Activated T-cell treated with anti-CD3 and anti-CD28 coated beads for 1 hour (primary cell): ENCODE measurements at places on chromosomes 13 and 19.

DNA sequence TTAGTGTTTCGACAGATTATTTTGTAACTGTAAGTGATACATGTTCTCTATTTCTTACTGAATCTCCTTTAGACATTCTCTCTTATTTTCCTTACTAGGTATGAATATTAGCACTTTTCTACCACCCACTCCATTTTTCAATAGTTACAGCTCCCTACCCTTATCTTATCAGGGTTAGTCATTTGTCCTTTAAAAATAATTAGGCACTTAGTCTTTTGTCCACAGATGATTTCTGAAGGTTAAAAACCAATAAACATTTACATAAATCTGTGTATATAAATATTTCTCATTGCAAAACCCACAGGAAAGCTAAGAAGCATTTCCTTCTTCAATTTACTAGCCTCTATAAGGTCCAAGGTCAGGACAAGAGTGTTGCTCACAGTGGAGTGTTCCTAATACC is 624.1 kb upstream of the MIR17HG start:
- no peak for DNase-seq

GRCh38 chr19:32566246-32566830 is 14.7 kb upstream of the PDCD5 start:
- no peak for DNase-seq

GRCh38 chr13:49681842-49682435 is 9.3 kb downstream of the EBPL start:
- DNase-seq: no peak

DNA sequence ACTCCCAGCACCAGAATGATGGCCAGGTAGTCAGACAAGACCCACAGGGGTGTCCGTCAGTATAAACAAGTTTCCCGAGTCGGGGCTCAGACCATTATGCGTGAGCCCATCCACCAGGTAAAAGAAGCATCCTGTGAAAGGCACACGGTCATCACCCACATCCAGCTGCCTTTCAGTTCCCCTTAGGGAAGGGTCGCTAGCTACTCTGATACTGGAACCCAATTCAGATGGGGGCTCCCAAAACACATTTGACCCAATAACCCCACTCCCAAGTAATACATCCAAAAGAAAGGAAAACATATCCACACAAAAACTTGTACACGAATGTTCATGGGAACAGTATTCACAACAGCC is 66.8 kb downstream of the STK24 start:
- no peak for DNase-seq

GRCh38 chr19:46697204-46697960 is 19.5 kb downstream of the PRKD2 start:
- no peak for DNase-seq

GRCh38 chr13:110388108-110388943 is 81.2 kb downstream of the COL4A2 start:
- no peak for DNase-seq

GRCh38 chr13:31859571-31859970 is 120.2 kb downstream of the RXFP2 start:
- DNase-seq: no peak

DNA sequence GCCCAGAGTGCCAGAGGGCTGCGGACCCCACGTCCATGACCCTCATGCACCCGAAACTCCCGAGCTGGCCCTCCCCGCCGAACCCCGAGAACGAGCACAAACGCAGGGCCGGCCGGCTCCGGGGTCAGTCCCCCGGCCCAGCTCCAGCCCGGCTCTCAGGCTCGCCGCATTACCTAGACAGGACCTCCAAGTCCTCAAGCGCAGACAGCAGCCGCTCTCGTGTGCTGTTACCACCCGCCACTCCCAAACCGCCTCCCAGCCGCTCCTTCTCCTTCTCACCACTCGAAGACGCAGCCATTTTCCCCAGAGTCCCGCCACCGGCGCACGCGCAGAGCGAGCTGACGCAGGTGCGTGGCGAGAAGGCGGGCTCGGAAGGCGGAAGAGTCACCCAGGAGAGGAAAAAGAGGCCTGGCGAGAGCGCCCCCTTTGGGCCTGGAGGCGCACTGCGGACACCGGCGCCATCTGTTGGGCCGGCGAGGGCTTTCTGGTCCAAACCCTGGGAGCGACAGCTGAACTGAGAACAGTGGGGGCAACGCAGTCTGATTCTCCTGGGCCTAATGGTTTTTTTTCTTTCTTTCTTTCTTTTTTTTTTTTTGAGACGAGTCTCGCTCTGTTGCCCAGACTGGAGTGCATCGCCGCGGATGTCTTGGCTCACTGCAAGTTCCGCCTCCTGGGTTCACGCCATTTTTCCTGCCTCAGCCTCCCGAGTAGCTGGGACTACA is at the start of gene MED4:
MED4 (minus strand) TSS at position 324 of the 722 bp plus-strand sequence; CDS start at position 298, 26 bp downstream.
- DNase-seq: peak; percentile 98

DNA sequence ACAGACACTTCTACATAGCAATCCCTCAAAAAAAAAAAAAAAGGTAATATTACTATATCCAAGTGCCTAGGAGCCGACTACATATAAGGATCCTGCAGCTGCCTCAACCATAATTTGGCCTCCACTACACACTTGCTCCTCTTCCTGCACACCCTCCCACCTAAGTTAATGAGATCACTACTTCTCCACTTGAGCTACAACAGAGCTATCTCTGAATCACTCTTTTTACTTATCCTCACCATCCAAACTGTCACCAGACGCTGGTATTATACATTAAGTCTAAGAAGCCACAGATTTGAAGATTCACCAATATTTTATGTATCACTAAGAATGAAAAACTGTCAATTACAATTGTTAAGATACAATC is 8.3 kb downstream of the OBI1 start:
- no peak for DNase-seq

GRCh38 chr13:102724923-102725322 is 30.1 kb upstream of the METTL21C start:
- no peak for DNase-seq

- no peak for DNase-seq
Measured at GRCh38 chr13:94160875-94161274, 318.6 kb downstream of the DCT start.

GRCh38 chr19:50290011-50290410 is 39.2 kb downstream of the KCNC3 start:
- no peak for DNase-seq

DNA sequence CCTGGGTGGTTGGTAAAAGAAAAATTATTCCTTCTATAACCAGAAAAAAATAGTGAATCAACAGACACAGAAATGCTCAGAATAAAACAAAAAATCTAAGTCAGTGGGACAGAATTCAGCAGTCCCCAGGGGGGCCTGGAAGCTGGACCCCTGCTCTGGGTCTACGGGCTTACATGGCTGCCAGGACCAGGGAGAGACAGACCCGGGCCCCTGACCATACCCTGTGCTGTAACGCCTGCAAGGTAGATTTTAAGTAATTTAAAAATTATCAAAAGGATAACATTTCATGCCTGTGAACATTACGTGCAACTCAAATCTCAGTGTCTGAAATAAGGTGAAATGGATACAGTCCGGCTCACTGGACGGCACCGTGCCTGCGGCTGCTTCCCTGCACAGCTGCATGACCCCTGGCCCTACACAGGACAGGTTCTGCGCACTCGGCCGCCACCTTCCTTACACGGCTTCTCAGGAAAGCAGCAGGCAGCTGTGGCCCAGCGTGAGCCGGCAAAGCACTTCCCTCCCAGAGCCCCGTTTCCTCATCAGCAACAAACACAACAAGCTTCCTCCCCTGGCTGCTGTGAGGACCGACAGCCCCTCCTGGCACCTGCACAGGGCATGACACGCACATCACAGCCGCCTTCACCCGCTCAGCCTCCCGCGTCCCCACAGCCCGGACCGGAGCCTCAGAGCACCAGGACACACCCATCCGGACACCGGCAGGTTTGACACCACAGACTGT is 22.2 kb downstream of the RASA3 start:
- DNase-seq: peak; percentile 61

DNA sequence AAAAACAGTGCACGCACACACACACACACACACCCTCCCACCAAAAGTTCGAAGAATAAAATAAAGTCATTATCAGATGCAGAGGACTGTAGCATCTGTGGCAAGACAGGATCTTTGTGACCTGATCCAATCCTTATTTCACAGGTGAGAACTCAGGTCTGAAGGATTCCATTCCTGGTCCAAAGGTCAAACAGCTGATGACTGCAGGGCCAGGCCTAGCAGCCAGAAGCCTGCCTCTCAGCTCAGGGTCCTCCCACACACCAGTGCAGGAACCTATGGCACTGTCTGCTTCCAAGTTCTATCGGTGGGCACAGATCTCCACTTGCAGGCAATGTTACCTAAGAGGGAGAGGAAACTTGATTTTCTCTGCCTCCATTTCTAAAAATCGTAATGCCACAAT is 57.5 kb downstream of the SERP2 start:
- no peak for DNase-seq

DNA sequence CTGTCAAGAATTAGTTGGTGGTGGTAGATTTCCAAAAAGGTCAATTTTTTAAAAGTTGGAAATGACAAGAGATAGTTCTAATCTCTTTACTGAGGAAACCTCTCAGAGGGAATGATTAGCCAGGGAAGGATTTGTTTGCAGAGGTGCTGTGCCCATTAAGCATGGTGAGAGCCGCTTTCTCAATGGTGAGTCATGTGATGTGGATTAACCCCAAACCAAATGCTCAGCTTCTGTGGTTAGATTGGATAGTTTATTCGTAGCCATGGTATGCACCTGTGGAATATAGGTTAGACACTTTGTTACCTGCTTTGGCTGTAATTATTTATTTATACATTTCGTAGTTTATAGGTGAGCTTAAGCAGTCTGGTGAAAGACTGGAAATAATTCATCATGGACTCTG is 7.1 kb downstream of the HNRNPM start:
- no peak for DNase-seq

GRCh38 chr19:29947871-29948270 is 5.8 kb downstream of the URI1 start:
- no peak for DNase-seq

GRCh38 chr13:27979001-27979643 is 9.4 kb downstream of the URAD start:
- no peak for DNase-seq

DNA sequence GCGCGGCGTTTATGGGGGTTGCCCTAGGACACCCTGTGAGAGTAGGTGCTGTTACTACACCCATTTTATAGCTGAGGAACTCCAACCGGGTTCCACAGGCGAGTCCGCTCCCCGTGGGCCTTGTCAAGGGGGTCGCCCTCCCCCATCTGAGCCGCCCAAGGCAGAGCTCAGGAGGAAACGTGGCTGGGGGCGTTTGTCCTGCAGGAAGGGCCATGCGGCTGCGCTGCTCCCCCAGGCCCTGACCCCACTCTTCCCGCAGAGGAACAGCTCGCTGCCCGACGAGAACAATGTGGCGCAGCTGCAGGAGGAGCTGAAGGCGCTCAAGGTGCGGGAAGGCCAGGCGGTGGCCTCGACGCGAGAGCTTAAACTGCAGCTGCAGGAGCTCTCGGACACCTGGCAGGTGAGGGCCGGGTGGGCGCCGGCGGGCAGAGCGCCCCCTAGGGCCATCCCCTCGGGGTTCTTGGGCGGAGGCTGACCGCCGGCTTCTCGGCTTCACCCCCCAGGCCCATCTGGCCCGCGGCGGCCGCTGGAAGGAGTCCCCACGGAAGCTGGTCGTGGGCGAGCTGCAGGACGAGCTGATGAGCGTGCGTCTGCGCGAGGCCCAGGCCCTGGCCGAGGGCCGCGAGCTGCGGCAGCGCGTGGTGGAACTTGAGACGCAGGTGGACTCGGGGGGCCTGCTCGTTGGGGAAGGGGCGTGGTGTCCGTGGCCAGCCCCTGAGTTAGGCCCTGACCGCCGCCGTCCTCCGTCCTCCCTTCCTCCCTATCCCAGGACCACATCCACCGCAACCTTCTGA is 12.4 kb downstream of the PRR36 start:
- DNase-seq: no peak

DNA sequence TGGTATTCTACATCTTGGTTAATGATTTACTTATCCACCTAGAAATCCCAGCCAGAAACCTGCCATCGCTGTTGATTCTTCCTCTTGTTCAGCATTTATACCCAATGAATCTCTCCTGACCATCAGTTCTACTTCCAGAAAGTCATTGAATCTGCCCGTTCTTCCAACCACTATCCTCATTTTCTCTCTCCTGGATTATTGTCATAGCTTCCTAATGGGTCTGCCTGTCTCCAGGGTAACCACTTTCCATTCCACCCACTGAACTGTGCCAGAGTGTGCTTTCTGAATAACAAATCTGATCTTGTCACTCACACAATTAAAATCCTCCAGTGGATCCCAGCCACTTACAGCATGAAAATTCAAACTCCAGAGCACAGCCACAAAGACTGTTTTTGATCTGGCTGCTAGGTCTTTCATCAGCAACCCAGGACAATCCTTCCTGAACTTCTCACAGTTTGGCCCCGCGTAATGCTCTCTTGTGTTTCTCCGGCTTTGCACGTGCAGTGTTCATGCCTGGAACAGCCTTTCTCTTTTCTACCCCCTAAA is 330.6 kb downstream of the SPRY2 start:
- DNase-seq: no peak

GRCh38 chr19:56099638-56100539 is 21.2 kb downstream of the ZNF787 start:
- no peak for DNase-seq

DNA sequence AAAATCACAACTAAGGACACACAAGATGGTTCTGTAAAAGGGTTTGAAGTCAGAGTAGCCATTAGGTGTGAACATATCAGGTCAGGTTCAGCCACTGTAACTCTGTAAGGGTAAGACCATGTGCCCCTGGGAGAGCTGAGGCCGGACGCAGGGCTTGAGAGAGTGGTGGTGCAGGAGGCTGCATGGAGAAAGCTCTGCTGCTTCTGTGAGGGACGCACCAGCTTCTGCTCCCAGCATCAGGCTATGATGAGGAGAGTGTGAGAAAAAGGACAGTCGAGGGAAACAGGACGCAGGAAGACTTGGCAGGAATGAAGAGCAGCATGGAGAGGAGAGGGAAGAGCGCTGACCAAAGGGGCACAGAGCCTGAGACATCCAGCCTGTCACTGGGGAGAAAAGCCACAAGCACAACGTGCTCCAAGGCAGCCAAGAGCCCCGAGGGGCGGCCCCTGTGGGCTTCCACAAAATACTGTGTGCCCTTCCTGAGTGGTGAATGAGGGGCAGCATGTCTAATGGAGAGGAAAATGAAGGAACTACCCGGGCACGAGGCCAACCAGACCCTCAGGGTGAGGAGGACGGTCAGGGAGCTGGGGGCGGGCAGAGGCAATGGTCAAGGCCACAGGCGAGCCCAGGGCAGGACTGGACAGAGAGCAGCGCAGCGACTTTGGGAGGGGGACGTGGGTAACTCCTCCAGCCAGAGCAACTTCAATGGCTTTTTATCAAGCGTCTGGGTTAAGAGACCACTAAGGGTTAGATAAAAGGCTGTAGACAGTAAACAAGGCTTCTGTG is 107.7 kb downstream of the COL4A1 start:
- DNase-seq: no peak

DNA sequence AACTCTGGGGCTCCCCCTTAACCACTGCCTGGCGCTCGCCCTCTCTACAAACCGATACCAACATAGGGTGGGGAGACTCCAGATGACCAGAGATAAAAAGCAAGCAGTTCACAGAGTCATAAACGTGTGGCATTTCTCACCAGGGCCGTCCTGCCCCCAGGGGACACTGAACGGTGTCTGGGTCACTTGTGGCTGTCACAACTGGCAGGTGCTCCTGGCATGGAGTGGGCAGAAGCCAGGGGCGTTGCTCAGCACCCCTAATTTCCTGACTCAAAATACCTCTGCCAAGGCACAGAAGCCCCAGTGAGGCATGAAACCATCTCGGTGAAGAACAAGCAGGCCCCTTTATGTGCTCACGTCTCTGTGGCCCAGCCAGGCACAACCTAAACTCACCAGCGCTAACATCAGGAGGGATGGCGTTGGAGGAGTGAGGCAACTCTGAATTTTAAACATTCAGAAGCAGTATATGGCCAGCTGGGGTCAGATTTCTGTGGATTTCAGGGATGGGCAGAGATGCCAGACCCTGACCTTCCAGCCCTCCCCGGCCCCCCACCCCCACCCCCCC is 1.8 kb downstream of the PIP5K1C start:
- DNase-seq: no peak
